ENCODE measurements at places on chromosomes 4 and X. TPM values are rescaled to one million over a fixed set of nuclear protein-coding genes. Genes with fewer than 3 reads are reported as not detected.

GRCh38 chr4:89296399-89296798, 11.2 kb downstream of the GPRIN3 start:
- no peaks in the 10 kb centered on the region for H3K36me3 ChIP-seq
- peak overlapping the region; percentile 97 for H3K27ac ChIP-seq
- peaks cover 80% of the 10 kb centered on the region for H3K4me1 ChIP-seq
- H3K4me3 ChIP-seq = no peak overlapping the region
- no peak for DNase-seq

- H3K27me3 ChIP-seq = no peaks in the 10 kb centered on the region
- no peak overlapping the region for H3K27ac ChIP-seq
- H3K36me3 ChIP-seq = no peaks in the 10 kb centered on the region
- no peak overlapping the region for H3K4me3 ChIP-seq
These were observed 255.8 kb downstream of the UNC5C start for GRCh38 chr4:95293014-95293413.

DNA sequence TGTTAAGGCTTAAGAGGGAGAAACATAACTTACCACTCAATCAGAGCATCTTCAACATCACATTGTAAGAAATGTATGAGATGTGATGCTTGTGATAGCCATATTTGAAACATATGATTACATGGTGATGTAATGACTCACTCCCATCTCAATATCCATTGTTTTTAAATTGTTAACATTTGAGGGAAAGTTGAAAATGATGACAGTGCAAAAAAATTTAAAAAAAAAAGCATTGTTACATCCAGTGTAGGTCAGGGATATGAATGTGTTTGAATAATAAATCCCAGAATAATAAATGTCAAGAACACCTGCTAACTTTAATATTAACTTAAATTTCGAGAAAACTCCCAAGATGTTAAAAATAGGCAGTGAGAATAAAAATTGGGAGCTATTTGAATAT, 6.4 kb upstream of the CCSER1 start:
- no peak for DNase-seq
- H3K27me3 ChIP-seq = peaks cover 11% of the 10 kb centered on the region
- H3K4me1 ChIP-seq = no peaks in the 10 kb centered on the region
- no peak overlapping the region for H3K27ac ChIP-seq

DNA sequence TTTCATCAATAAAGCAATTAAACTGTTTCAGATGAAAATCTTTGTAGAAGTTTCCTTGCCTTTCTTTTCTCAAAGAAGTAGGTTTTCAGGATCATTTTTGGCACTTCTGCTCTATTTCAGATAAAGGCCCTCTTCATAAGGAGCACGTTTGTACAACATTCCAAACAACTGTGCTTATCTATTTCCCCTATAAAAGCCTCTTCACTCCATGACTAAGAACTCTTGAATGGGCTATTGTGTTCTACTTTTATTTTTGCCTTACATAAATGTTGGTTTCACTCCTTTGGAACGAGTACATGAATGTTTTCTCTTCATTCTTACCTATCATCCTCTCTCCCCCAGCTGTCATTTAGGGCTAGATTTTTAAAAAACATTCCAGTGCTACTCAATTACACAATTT, 288.0 kb upstream of the PPP1R2C start:
- DNase-seq = no peak
- no peaks in the 10 kb centered on the region for H3K27me3 ChIP-seq
- no peak overlapping the region for H3K4me3 ChIP-seq
- no peaks in the 10 kb centered on the region for H3K4me1 ChIP-seq
- no peak overlapping the region for H3K27ac ChIP-seq

DNA sequence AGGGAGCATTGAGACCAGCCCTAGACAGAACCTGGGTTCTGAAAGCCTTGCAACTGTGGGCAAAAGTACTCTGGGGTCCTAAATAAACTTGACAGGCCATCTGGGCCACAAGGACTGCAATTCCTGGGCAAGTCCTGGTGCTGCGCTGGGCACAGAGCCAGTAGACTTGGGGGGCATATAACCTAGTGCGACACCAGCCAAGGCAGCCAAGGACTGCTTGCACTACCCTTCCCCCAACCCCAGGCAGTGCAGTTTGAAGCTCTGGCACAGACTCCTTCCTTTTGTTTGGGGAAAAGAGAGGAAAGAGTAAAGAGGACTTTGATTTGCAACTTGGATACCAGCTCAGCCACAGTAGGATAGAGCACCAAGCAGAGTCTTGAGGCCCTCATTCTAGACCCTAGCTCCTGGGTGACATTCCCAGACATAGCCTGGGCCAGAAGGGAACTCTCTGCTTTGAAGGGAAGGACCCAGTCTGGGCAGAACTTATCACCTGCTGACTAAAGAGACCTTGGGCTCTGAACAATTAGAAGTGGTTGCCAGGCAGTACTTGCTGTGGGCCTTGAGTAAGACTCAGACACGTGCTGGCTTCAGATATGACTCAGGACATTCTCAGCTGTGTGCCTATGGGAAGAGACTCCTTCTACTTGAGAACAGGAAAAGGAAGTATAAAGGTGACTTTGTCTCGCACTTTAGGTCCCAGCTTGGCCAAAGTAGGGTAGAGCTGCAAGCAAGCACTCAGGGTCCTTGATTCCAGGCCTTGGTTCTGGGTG, 522.8 kb downstream of the GLUD2 start:
- H3K4me1 ChIP-seq = no peaks in the 10 kb centered on the region
- no peak overlapping the region for H3K27ac ChIP-seq
- no peak overlapping the region for H3K4me3 ChIP-seq
- no peak for DNase-seq

DNA sequence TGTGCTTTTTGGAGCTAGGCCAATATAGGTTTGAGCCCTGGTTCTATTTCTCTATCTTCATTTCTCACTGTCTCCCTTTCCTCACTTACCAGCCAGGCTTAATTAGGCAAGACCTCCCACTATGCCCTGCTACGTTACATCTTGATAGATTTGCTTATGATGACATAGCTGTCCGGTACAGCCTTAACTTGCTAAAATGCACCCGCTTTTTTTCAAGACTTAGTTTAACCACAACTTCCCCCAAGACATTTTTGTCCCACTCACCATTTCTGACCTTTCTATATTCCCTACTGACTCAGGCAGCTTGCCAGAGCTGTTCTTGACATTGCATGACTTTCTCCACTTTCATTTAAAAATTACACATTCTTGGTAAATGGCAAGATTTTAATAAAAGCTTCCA, 152.6 kb downstream of the MID1 start:
- H3K4me3 ChIP-seq = no peak overlapping the region
- DNase-seq = no peak
- no peaks in the 10 kb centered on the region for H3K4me1 ChIP-seq

DNA sequence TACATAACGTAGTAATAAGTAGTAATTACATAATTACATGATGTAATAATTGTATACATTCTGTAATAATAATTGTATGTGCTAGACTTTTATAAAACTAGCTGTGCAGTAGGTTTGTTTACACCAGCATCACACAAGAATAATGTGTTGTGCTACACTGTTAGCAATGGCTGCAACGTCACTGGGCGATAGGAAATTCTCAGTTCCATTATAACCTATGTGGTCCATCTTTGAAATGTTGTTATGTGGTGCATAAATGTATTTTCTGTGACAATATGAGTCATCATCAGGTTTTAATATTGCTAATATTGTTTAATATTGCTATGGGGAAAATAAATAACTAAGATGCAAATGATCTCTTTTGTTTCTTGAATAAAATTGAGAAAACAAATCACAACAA, 46.0 kb upstream of the ATP8A1 start:
- no peaks in the 10 kb centered on the region for H3K4me1 ChIP-seq
- DNase-seq = no peak
- H3K27me3 ChIP-seq = peaks cover 6% of the 10 kb centered on the region
- H3K36me3 ChIP-seq = no peaks in the 10 kb centered on the region
- H3K4me3 ChIP-seq = no peak overlapping the region

DNA sequence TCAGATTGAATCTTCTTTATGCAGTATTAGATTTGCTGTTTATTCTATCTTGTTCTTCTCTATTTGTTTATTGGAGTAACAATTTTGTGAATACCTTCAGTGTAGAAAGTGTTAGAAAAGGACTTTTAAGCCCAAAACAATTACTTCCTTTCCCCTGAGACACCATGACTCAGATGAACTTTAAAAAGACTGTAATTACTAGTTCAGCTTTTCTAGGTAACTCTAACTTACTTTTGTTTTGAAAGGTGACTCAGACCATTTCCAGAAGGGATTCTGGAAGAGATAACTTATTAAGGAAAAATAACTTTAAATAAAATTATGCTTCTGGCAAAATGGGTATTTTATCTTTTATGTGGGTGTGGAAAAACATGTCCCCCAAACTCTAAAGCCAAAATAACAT, 561.5 kb upstream of the PCDH10 start:
- H3K27me3 ChIP-seq = no peaks in the 10 kb centered on the region
- H3K36me3 ChIP-seq = no peaks in the 10 kb centered on the region
- no peak overlapping the region for H3K27ac ChIP-seq
- H3K4me1 ChIP-seq = no peaks in the 10 kb centered on the region
- H3K4me3 ChIP-seq = no peak overlapping the region

DNA sequence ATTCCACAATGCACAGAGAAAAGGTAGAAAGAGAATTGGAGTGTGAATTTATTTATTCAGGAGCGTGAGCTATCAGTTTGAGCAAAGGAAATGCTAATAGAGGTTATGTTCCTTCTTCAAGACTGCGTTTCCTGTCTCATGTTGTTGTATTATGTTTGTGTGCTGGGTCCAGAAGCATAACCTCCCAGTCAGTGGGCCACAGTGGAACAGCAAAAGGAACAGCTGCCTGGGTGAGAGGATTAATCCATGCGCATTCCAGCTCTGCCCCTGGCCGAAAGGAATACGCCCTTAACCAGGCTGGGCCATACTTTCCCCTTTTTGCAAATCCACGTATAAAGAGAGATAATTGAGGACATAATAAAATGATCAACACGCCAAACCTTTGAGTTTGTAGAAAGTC, 32.4 kb upstream of the ARX start:
- DNase-seq = no peak
- H3K27me3 ChIP-seq = no peaks in the 10 kb centered on the region
- peaks cover 10% of the 10 kb centered on the region for H3K4me1 ChIP-seq
- H3K4me3 ChIP-seq = no peak overlapping the region
- H3K36me3 ChIP-seq = no peaks in the 10 kb centered on the region

DNA sequence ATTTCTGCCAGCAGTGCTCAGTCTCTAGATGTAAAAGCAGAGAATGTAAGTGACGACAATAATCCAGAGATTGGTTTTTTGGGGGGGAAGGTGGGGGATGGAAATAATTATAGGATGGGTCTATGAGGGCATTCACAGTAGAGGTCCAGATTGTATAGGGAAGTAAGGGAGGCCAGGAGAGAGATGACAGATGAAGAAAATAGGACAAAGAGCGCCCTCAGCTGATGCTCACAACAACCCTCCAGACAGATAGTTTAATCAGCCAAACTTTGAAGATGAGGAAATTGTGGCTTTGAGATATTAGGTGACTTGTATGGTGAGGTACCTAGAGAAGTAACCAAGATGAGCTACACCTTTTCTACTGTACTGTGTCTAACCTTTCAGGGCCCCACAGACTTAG, 137.9 kb downstream of the MAGEB17 start:
- no peak overlapping the region for H3K27ac ChIP-seq
- no peaks in the 10 kb centered on the region for H3K27me3 ChIP-seq
- no peaks in the 10 kb centered on the region for H3K4me1 ChIP-seq
- H3K4me3 ChIP-seq = no peak overlapping the region
- no peaks in the 10 kb centered on the region for H3K36me3 ChIP-seq

DNA sequence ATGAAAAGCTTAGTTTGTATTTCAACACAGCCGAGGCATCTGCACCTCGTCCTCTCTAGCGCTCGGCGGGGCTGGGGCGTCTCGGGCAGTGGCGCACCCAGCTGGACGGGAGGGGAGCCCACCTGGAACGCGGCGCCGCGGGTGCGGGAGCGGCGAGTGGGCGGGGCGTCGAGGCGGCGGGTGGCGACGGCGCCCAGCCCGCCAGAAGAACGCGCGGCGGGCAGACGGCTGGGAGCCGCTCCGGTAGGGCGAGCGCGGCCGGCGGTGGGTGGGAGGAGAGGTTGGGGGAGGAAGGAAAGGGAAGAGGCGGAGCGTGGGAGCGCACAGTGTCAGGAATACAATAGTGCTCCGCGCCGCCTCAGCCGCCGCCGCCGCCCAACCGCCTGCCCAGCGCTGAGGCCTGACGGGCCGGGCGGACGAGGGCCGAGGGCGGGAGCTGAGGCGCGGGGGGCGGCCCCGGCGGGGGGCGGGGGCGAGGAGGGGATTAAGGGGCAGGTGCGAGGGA, at the start of gene JADE3:
Gene JADE3 (plus strand): TSS at position 324 of the 505 bp plus-strand sequence. CDS start 72,474 bp downstream, outside the sequence.
- H3K27me3 ChIP-seq = peaks cover 21% of the 10 kb centered on the region
- H3K27ac ChIP-seq = no peak within 1 kb of the TSS

DNA sequence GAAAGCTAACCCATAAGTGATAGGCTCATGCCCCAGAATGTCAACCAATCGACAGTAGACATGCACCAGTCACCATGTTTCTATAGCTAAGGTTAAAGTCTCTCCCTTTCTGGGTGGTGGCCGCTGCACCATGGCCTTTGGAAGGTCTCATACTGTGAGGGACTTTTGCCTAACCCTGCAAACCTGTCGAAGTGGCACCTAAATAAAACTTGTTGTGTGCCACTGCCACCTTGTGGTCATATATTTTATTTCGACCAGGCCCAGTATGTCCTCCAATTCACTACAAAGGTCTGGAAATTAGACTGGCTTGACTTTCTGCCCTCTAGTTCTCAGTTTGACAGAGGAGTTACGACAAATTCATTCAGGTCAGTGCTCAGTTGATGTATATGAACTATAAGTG, 163.1 kb downstream of the SMARCA1 start:
- no peak overlapping the region for H3K27ac ChIP-seq
- H3K4me3 ChIP-seq = no peak overlapping the region
- DNase-seq = peak; percentile 35

DNA sequence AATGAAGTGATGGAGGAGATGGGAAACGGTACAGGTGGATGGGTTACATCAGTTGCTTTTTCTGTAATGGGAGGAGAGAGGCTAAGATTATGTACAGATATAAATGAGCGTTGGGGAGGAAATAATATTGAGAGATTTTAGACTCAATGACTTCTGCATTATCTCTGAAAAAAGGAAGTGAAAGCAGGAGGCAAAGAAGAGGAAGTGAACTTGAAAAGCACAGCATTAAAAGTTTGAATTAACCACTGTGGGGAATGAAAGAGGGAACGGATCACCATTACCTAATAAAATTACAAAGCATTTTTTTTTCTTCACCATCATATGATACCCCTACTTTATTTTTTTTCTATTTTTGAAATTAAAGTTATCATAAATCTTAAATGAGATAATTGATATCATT, 1025.5 kb downstream of the RPA4 start:
- H3K27me3 ChIP-seq = no peaks in the 10 kb centered on the region
- H3K27ac ChIP-seq = no peak overlapping the region
- H3K36me3 ChIP-seq = no peaks in the 10 kb centered on the region
- no peak for DNase-seq

GRCh38 chr4:189029976-189030504, 890.8 kb downstream of the TRIML1 start:
- DNase-seq = no peak
- H3K4me1 ChIP-seq = no peaks in the 10 kb centered on the region
- H3K27me3 ChIP-seq = no peaks in the 10 kb centered on the region
- no peaks in the 10 kb centered on the region for H3K36me3 ChIP-seq

GRCh38 chrX:137654481-137654880, 88.6 kb downstream of the ZIC3 start:
- no peak overlapping the region for H3K4me3 ChIP-seq
- no peak for DNase-seq
- H3K27ac ChIP-seq = no peak overlapping the region
- H3K4me1 ChIP-seq = no peaks in the 10 kb centered on the region

Gene SOWAHB
- not detected for total RNA-seq

Gene CXCL5
- total RNA-seq = not detected
